ENCODE measurements at places on chromosomes 1 and 21. TPM values are rescaled to one million over a fixed set of nuclear protein-coding genes. Genes with fewer than 3 reads are reported as not detected.

DNA sequence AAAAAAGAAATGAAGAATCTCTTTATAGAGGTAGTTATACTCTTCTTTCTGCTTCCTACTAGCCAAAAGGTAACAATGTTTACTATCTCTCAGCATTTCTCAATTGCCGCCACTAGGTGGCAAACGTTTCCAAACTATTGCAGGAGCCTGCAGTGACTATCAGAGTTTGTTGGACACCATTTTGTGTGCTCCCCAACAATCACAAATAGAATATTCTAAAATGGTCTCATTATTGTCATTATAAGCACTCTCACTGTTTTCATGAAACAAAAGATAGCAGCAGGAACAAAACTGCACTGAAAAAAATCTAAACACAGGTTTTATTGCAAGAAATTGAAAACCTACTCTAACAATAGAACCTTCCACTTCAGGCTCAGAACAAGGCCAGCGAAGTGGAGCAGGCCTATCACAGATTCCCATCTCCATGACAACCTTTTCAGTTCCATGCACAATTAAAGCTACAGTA, 83.9 kb upstream of the PLPPR4 start:
- peak; percentile 84 for DNase-seq

CSF3R gene
- total RNA-seq, result 57.3 TPM

GRCh38 chr1:78441921-78442320, 48.9 kb upstream of the PTGFR start:
- no peak for DNase-seq

ADGRL4 gene
- 50.1 TPM for total RNA-seq

MAN1C1 gene
- total RNA-seq, result 29.4 TPM

DNA sequence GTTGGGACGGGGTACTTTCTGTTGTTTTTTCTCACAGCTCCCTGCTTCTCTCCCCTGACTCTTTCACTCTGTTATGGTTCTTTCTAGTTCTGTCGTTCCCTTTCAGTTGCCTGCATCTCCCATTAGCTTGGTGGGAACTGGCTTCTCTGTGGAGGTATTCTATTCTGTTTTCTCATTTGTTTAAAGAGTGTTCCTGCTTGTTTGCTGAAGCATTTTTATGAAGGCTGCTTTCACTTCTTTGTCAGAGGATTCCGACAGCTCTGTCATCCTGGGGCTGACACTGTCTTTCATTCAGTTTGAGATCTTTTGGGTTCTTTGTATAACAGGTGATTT, 96.0 kb upstream of the COL6A1 start:
- no peak for DNase-seq

GRCh38 chr1:51240084-51240483, 4.0 kb downstream of the RNF11 start:
- no peak for DNase-seq

DNA sequence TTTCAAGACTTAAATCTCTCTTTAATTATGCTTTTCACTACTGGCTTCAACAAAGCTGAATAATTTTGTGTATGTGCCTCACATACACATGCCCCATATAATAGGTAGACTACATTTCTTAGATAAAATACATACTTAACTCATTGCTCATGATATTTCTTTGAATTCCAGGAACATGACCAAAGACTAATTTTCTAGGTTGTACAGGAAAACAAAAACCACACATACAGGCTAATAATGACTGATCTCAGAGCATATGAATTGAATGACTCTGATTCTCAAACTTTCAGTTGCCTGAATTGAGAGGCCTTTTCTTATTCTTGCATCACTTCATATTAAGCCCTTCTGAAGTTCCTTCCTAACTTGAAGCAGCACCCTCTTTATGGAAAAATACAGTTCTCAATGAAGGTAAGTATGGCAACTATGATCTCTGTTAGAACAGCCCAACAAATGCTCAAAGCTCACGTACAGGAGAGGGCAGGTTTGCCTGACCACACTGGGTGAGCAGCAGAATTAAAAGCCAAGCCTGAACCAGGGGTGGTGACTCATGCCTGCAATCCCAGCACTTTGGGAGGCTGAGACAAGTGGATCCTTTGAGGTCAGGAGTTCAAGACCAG, 22.6 kb upstream of the UAP1 start:
- DNase-seq, result no peak

DNAH14 gene
- 7.3 TPM for total RNA-seq
